Esophagus (tissue), 2 donors: ENCODE measurements at places on chromosomes 6 and 20. TPM values are rescaled to one million over a fixed set of nuclear protein-coding genes. Genes with fewer than 3 reads are reported as not detected.

Gene FERMT1
- polyA plus RNA-seq: 10.9 TPM

Gene ABHD16B
- polyA plus RNA-seq: 0.92 TPM

Gene MICB
- 0.29 TPM for polyA plus RNA-seq

Gene ZC3H12D
- polyA plus RNA-seq: 0.29 TPM

Gene PRL
- polyA plus RNA-seq: not detected

Gene NKX2-2
- not detected for polyA plus RNA-seq

Gene ADGRF4
- 17.0 TPM for polyA plus RNA-seq

Gene RIPPLY2
- polyA plus RNA-seq: 0.09 TPM

Gene PDE10A
- 0.28 TPM for polyA plus RNA-seq

Gene SCAF8
- 10.2 TPM for polyA plus RNA-seq

Gene WFDC10B
- polyA plus RNA-seq: 0.07 TPM

Gene EYS
- polyA plus RNA-seq: not detected

Gene ADGRG6
- polyA plus RNA-seq: 7.0 TPM

Gene SYCP2L
- polyA plus RNA-seq: 0.63 TPM

Gene OR5V1
- polyA plus RNA-seq: not detected

Gene ULBP2
- polyA plus RNA-seq: 1.7 TPM

Gene SLC23A2
- polyA plus RNA-seq: 3.1 TPM

Gene EPHA7
- polyA plus RNA-seq: 0.84 TPM

Gene RUNX2
- 0.75 TPM for polyA plus RNA-seq

Gene DAAM2
- polyA plus RNA-seq: 11.3 TPM

Gene DXO
- polyA plus RNA-seq: 11.8 TPM

Gene MOG
- polyA plus RNA-seq: not detected

Gene DEFB124
- polyA plus RNA-seq: 0.16 TPM
